Activated naive CD4-positive, alpha-beta T cell (primary cell): ENCODE measurements at places on chromosomes 12 and 14.

DNA sequence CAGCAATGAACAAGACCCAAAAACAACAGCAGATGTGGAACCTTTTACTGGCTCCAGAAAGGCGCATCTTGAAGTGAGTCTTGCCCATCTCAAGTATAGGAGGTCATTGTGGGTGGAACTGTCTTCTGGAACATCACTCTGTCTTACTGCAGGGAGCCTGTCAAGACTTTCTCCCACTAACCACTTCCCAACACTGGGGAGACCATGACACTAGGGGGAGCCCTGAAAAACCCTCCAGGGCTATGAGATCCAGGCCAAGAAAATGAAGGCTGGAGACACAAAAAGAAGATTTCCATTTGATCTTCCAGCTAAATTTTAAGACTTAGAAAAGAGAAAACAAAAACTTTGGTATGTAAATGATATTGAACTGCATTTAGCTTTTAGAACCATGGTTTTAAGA, 13.5 kb upstream of the ATG14 start:
- no peak for DNase-seq

- DNase-seq = no peak
These were observed 25.0 kb downstream of the GOLGA5 start for GRCh38 chr14:92819011-92819597.

GRCh38 chr14:21874946-21875345, 201.3 kb upstream of the OR4E1 start:
- DNase-seq = no peak

DNA sequence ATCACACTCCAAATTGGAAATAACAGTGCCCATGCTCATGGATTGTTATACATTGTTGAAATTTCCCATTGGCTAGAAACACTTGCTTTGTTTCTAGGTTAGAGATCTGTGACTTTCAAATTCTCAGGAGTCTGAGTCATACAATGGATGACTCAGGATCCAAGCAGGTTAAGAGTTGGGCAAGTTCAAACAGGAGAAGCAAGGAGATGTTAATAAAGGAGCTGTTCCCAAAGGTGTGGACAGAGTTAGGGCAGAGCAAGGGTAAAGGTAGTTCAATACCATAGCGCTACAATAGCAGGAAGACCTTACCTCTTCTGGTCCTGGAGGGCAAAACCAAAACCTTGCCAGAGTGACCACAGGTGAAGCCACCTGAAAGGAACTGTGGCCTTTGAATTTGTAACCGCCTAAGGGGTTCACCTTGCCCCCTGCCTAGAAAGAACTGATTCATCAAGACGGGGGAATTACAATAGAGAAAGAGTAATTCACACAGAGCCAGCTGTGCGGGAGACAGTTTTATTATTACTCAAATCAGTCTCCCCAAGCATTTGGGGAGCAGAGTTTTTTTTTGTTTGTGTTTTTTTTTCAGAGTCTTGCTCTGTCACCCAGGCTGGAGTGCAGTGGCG, 4.2 kb upstream of the AMN1 start:
- DNase-seq = no peak

- DNase-seq = no peak
These were observed 28.4 kb upstream of the GPR132 start for GRCh38 chr14:105093431-105094192.

- DNase-seq = no peak
These were observed 46.5 kb downstream of the ARID2 start for GRCh38 chr12:45775964-45776363.

DNA sequence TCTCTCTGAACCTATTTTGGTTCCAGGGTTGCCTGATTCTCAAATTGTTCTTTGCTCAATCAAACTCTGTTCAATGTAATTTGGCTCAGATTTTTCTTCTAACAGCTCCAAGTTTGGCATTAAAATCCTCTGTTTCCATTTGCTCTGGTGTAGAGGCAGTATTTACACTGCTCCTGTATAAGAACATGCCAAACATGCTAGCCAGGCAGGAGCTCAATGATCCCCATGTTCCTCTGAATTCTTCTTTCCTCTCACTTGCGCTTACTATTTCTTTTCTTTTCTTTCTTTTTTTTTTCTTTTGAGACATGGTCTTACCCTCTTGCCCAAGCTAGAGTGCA, 17.2 kb downstream of the SDR9C7 start:
- no peak for DNase-seq

GRCh38 chr12:6492838-6493496, at the start of gene MRPL51:
MRPL51 (minus strand) TSS chr12:6493262; CDS start chr12:6493136, 126 bp downstream.
- DNase-seq = peak; percentile 96

DNA sequence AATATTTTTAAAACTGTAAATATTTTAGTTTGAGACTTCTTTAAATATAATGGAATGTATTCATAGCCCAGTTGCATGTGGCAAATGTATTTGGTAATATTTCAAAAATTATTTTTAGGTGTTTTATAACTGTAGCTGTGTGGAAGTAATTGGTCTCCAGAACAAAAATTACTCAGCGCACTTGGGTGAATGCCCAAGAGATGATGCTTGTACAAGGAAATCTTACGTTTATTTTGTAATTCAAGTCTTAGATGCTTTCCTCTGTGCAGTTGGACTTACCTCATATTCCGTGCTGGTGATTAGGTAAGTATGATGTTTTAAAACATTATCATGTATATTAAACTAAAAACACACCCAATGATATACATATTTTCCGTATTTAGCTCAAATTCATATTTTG, 76.7 kb upstream of the SLCO1B1 start:
- no peak for DNase-seq

GRCh38 chr14:50389668-50390441, 6.8 kb downstream of the CDKL1 start:
- no peak for DNase-seq

DNA sequence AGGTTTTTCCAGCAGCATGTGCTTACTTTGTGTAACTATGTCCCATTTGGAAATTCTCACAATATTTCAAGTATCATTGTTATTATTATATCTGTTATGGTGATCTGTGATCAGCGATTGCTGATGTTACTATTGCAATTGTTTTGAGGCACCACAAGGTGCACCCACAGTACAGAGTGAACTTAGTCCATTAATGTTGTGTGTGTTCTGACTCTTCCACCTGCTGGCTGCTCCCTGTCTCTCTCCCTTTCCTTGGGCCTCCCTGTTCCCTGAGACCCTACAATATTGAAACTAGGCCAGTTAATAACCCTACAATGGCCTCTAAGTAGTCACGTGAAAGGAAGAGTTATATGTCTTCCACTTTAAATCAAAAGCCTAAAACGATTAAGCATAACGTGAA, 153.9 kb downstream of the PIK3C2G start:
- no peak for DNase-seq

DNA sequence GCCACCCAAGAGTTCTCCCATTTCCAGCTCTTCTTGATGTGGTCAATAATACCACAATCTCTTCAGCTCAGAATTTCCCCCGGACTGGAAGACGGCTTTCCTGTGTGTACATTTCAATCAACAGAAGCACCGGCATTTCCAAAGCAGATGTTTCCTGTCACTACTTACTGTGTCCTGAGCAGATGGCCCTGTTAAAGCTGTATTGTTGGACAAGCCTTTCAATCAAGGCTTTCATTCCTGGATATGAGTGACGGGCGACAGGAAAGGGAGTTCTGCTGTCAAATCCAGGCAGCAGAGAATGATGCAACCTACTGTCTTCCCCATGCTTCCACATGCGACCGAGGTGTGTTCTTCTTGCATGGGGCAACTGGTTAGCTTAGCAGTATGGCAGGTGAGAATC, 76.4 kb upstream of the CCDC60 start:
- no peak for DNase-seq

DNA sequence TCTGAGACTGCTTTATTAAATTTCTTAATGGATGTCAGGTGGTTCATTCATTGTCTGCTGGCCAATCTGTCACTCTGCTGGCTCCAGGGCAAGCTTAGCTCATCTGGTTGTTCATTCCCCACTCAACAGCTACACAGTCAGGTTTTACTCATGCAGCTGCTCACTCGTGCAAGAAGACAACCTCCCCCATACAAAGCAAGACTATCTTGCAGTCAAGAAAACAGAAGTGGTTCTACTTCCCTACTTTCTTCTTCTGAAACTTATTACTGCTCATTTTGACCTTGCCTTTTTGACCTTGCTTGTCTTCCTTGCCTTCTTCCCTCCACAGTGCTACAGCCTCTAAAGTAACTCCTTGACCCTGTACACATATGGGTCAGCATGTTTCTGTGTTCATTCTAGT, 277.9 kb downstream of the SSPN start:
- no peak for DNase-seq

GRCh38 chr12:2688381-2688931, 106.3 kb upstream of the FKBP4 start:
- no peak for DNase-seq

DNA sequence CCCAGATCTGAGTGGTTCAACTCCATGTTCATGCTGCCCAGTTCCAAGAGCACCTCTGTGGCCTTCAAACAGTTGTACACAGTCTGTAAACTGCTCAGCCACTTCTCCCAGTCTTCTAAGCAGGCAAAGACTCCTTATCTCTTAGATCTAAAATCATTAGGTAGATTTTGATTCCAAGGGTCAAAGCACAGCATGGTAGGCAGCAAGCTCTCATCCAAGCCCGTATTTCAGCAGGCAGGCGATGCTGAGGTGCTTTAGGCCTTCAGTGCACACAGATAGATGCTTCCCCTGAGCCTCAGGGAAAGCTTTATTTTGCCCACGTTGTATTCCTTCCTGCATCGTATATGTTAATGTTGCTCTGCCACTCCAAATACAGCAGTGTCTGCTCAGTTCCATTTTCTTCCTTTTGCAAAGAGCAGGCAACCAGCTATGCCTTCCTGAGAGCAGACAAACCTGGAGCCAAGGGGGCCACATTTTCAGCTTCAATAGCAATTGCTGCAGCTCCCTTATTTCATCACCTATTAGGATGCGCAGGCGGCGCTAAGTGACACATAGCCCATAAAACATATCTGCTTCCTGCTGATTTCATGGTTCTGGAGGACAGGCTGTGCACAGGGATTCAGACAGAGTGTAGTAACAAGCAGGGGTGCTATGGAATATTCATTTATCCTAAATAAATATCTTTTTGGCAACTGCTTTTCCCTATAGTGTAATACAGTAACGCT, 67.5 kb downstream of the ETV6 start:
- DNase-seq = no peak

GRCh38 chr12:25497021-25497420, 56.1 kb downstream of the LMNTD1 start:
- no peak for DNase-seq

GRCh38 chr12:54294152-54294952, 6.5 kb downstream of the NFE2 start:
- no peak for DNase-seq

DNA sequence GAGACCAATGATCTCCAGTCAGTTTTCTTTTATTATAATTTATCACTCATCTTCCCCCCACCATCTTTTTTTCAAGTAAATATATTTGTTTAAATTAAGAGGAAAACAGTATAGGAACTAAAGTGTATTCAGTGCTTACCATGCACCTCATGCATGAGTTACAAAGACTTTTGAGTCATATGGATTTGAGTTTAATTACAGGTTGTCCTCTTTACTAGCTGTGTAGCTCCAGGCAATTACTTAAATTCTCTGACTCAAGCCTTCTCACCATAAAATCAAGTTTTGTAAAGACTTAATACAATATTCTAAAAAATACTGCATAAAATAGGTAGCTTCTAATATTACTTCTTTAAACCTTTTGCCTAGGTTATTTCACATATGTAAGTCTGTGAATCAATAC, 251.3 kb downstream of the SLC16A7 start:
- no peak for DNase-seq

GRCh38 chr12:109681986-109682707, 31.5 kb upstream of the FAM222A start:
- DNase-seq = no peak

GRCh38 chr12:93494096-93494495, 26.8 kb downstream of the MRPL42 start:
- DNase-seq = no peak

GRCh38 chr12:11576104-11576503, 73.4 kb upstream of the ETV6 start:
- no peak for DNase-seq

DNA sequence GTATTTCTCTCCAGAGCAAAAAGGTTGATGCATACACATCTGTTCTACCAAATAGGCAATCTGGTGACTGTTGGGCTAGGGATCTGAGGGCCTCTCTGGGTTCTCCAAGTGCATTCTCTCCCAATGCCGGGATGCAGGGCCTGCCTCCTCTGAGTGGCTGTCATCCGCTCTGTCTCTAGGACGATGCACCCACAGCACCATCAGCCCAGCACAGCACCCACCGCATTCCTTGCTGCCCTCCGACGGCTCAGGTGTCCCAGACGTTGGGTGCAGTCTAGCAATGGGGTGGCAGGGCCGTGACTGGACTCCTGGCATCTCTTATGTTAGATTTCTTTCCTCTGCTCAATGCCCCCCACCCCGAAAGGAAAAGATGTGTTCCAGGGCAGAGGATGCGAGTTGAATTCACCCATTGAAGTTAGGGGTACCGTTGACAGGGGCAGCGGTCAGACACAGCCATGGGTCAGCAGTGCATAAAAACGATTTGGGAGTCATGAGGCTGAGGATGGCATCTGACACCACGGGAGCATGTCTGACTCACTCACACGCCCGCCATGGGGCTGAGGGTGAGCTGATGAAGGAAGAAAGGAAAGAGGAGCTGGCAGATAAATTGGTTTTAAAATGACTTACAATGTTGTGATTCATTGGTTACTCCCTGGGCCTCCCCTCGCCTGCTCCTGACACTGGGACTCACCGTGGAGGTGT, 93.2 kb upstream of the C14orf180 start:
- no peak for DNase-seq

DNA sequence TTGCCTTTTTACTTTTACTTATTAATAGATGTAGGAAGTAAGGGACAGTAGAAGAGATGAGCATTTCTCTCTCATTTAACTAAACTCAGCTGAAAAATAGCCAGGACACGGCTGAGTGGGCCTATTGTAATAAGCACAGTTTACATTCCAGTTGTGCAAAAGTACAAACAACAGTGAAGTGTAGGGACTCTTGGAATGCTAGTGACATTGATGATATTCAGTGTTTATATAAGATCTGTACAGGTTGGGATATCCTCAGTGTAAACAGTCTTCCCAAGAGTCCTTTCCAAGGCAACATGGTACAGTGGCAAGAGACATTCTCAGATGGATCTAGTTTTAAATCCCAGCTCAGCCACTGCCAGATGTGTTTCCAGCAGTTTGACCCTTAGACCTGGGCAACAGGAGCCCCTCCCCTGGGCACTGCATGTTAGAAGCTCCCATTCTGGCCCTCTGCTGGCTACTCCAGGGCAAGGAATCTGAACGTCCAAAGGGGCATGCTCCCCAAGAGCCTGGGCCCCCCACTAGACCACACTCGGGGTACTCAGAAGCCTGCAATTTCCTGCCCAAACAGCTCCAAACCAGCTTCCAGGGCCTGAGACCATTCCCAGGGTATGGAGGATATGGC, 55.3 kb downstream of the STAB2 start:
- DNase-seq = no peak

GRCh38 chr14:49999826-50000379, 107.0 kb downstream of the ARF6 start:
- DNase-seq = no peak

DNA sequence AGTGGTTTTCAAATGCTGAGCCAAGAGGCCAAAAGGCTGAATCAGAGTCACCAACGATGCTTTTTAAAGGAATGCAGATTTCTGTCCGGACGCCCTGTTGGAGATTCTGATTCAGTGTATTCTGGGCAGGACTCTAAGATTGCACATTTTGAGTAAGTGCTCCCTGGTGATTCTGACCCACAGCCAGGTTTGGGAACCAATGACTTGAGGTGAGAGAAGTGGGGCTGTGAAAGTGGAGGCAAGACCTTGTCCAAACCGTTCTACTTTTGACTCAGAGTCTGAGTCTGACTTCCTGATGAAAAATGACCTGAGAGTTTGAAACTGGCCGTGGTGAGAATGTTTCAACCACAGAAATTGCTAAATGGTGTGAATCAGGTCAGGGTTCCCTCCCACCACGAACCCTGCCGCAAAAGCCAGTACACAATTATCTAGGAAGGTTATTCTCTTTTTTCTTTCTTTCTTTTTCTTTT, 90.2 kb downstream of the NTN4 start:
- no peak for DNase-seq
